Amygdala (tissue), 56 donors: ENCODE measurements at places on chromosomes 3 and 15.

GRCh38 chr3:11774296-11774877, 72.3 kb downstream of the TAMM41 start:
- peak; percentile 3 for DNase-seq

- DNase-seq: no peak
Observed at GRCh38 chr3:188962253-188963247, 209.2 kb upstream of the TPRG1 start.

DNA sequence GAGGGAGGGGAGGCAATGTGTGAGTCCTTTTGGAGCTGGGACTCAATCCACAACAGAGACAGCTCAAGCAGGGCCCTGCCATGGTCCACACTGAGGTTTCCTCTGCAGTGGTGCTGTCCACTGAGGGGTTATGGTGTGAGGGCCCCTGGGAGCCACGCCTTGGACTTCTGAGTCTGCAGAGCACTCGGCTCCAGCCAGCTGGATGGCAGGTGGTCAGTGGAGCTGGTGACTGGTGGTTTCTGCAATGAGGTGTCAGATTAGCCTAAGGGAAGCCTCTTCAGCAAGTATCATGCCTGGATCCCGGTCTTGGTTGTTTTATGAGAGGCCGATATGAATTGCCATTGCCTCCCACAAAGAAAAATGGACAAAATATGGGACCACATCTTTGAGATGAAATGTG, 21.7 kb downstream of the LSM3 start:
- no peak for DNase-seq

- no peak for DNase-seq
Observed at GRCh38 chr3:122609798-122610559, 32.5 kb downstream of the PARP15 start.

GRCh38 chr3:34070831-34071585, 272.6 kb downstream of the PDCD6IP start:
- DNase-seq: no peak

DNA sequence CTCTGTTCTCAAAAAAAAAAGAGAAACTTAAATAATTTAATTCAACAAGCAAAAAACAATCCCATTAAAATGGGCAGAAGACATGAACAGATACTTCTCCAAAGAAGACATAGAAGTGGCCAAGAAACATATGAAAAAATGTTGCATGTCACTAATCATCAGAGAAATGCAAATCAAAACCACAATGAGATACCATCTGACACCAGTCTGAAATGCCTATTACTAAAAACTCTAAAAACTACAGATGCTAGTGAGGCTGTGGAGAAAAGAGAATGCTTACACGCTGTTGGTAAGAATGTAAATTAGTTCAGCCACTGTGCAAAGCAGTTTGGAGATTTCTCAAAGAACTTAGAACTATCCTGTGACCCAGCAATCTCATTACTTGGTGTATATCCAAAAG, 382.9 kb downstream of the OTOL1 start:
- no peak for DNase-seq

- DNase-seq: no peak
Observed at GRCh38 chr3:166575161-166575560, 737.9 kb upstream of the BCHE start.

GRCh38 chr3:129627350-129628168, 21.1 kb upstream of the PLXND1 start:
- DNase-seq: peak; percentile 80

GRCh38 chr3:51708216-51708845, 1.5 kb downstream of the GRM2 start:
- no peak for DNase-seq

- no peak for DNase-seq
Observed at GRCh38 chr3:100136921-100137320, 22.6 kb upstream of the FILIP1L start.

DNA sequence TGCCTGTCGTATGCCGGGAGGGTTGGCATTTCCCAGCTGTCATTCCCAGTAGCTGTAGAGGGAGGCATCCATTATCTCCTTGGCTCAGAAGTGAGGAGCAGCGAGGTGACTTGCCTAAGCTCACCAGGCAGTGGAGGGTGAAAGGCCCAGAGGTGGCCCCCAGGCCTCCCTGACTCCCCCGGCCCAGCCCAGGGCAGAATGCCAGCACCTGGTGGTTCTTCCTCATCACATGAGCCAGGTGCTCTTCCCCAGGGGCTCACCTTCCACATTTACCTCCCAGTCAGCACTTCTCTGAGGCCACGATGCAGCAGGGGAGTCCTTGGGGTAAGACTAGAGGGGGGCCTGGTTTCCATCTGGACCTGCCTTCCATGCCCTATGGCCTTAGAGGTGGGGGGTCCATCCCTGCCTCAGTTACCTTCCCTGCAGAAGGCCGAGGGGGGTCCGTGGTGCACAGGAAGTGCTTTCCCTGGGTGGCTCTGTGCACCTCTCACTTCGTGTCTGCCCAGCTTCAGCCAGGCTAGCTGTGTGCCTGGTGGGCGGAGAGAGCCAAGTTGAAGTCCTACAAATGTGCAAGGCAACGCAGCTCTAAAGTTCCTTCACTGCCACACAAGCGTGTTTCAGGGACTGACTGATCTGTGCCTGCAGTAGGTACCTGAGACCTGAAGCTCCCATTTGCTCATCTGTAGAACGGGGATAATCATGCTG, 70.3 kb upstream of the PLXNA1 start:
- DNase-seq: no peak

DNA sequence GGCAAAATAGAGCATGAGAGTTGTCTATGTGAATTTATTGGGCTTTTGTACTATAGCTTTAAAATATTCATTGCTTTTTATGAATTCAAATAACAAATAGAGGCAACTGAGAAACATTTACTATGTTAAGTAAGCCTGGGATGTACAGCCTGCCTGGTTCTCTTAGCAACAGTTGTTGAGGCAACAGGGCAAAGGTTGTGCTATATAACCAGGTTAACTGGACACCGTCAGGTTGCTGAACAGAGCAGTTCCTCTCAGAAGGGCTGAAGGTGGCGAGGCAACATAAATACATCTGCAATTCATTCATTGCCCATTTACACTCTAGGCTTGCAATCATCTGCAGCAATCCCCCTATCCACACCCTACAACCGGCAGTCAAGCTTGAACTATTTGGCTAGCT, 78.2 kb downstream of the GTF2E1 start:
- no peak for DNase-seq

- no peak for DNase-seq
Observed at GRCh38 chr3:188339410-188340295, 185.7 kb downstream of the LPP start.

DNA sequence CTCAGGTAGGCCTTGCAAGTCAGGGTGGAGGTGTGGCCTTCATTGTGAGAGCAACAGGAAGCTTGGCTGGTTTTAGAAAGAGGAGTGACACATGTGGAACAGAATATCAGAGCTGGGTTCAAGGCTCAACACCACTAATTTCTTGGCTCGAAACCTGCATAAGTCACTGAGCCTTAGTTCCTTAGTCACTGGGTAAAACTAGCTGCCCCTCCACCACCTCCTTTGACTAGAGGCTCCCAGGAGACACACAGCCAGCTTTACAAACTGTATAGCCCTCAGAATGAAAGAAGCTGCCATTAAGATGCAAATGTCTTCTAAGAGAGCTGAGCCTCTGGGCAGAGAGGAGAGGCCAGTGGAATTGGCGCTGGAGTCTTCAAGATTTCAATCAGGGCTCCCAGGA, 67.7 kb downstream of the CERS3 start:
- DNase-seq: no peak

DNA sequence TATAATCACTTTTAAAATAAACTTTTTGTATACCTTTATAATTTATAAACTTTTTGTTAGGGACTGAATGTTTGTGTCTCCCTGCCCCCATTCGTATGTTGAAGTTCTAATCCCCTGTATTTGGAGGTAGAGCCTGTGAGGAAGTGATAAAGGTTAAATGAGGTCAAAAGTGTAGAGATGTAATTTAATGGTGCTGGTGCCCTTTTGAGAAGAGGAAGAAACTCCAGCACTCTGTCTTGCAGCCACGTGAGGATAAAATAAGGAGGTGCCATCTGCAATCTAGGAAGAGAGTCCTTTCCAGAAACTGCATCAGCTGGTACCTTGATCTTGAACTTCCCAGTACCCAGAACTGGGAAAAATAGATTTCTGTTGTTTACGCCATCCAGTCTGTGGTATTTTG, 106.1 kb upstream of the RGMA start:
- DNase-seq: no peak

DNA sequence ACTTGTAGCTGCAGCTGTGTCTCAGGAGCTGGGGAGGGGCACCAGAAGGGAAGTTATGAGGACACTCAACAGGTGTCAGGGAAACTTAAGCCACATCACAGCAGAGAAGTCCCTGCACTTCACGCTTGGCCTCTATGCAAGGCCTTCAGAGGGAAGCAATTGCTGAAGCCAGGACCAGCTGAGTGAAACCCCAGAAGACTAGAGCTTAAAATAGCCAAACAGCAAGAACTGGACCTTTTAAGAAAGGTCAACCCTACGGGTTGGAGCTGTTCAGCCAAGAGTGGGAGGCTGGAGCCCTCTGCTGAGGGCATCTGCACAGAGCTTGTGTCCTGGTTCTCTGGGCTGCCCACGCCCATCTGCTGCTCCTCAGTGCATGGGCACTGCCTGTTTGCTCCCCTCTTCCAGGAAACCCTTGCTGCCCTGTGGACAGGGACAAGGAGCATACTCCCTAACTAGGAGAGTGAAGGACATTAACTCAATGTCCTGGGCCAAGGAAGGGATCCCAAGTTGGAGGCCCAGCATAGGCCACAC, 3.9 kb upstream of the GRAMD2A start:
- no peak for DNase-seq

- no peak for DNase-seq
Observed at GRCh38 chr15:76056931-76057330, 2.9 kb upstream of the TMEM266 start.

DNA sequence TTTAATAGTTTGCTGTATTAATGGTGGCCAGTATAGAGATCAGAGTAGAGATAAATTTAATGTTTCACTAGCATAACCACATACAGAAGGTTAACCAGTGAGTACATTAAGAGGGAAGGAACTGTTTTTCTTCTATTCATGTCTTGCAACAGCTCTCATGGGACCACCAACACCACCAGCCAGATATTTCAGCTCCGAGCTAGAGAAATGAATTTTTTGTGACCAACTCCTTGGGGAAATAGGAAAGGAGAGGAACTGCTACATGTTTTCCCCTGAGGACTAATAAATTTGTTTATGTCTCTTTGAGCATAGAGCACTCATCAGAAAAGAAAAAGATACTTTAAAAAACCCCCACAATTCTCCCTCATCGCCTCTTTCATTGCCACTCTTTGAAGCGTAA, 247.5 kb downstream of the MBNL1 start:
- no peak for DNase-seq

DNA sequence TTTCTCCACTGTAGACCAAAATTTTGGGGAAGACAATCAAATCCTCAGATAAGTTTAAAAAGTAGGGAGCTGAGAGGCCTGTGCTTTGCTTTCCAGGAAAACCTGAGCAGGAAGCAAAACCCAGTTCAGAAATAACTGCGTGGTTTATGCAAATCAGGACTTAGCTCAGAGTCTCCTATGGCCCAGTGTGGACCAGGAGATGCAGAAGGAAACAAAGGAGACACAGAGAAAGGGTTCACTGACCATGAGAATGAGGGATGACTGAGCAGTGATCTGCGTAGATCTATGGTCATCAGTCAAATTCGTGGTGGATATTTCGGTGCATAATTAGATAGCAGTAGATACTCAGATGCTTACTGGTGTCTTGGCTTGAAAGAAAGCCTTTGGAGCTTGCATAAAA, 196.6 kb downstream of the TPRG1 start:
- no peak for DNase-seq

- DNase-seq: no peak
Observed at GRCh38 chr3:109984976-109985375, 647.6 kb upstream of the DPPA4 start.

GRCh38 chr15:46676233-46677206, 1040.8 kb upstream of the SEMA6D start:
- DNase-seq: no peak

DNA sequence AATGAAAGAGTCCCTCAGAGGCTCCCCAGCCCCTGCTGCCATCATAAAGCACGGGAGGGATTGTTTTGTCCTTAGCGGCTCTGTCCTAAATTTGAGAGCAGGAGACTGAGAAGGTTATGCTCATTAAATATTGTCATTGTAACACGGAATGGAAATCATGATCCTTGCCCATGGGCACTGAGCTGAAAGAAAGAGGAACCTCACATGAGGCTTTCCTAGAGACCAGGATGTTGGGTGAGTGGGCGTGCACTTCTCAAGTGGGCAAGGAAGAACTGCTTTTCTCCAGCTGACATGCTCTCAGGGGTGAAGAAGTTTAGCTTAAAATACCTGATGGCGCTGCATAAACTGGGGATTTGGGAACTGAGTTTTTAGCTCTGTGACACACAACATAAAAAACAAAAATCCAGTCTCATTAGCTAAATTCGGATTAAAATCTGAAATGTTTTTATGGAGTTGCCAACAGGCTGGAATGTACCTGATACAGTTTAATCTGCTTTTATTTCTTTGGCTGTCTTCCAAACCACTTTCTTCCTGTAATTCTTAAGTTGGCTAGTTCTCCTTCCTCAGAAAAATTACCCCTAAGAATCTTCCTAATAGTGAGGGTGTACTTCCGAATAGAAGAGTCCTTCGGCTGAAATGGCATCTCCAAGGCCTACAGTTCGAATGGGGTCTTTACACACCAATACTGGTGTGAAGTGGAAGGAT, 31.7 kb downstream of the ADPGK start:
- no peak for DNase-seq

GRCh38 chr15:63889831-63890230, 56.1 kb upstream of the HERC1 start:
- no peak for DNase-seq

DNA sequence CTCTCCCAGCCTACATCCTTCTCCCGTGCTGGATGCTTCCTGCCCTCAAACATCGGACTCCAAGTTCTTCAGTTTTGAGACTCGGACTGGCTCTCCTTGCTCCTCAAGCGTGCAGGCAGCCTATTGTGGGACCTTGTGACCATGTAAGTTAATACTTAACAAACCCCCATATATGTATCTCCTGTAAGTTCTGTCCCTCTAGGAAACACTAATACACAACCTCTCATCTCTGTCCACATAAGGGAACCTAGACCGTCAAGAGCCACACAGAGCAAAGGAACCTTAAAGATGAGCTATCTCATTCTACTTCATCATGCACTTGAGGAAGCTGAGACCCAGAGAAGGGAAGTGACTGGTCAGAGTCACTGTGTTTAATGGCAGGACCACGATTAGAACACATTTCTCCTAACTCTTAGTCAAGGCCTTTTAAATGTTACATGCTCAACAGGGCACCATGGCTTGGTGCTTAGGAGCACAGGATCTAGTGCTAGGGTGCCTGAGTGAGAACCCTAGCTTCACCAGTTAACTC, 50.3 kb downstream of the NPTN start:
- no peak for DNase-seq

- DNase-seq: no peak
Observed at GRCh38 chr3:143001034-143001368, 369 bp upstream of the U2SURP start.
